ENCODE measurements at places on chromosomes 7 and 10.

- DNase-seq: no peak
Observed at GRCh38 chr10:48667960-48668590, 16.6 kb upstream of the WDFY4 start.

DNA sequence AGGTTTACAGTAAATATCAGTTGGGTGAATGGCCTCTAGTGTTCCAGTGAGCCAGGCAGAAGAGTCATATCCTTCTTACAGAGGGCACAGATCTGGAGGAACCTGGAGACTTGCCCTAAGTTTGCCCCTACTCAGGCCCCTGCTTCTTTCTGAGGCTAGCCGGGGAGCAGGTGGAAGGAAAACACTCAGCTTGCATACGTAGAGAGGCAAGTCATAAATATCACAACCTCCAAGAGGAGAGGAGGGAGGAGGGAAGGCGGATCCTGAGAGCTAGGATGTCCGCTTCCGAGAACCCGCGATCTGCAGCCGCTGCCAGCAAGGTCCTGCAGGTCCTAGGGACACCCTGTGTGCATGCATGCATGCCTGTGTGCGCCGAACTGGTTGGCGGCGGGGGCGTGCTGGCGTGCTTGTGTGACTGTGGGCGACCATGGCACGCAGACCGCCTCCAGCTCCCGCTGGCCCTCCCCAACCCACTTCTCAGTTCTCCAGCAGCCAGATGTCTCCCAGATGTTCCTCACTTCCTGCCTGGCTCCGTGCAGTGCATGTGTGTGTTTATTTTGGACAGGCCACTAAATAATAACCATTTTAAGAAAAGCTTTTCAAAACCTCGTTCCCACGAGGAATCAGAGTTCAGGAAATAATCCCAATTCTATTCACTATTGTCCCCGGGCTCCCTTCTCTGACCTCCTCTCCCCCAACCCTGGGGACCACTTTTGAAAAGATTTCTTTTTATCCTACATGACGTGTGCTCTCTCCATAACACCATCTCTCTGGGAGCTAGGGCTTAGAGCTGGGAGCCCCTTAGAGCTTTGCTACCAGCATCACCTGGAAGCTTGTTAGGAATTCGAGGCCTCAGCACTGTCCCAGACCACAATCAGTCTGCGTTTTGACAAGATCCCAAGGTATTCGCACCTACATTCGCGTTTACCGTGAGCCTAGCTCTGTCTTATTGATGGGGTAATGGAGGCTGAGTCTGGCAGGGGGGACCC, 32.4 kb downstream of the UNC5B start:
- no peak for DNase-seq

DNA sequence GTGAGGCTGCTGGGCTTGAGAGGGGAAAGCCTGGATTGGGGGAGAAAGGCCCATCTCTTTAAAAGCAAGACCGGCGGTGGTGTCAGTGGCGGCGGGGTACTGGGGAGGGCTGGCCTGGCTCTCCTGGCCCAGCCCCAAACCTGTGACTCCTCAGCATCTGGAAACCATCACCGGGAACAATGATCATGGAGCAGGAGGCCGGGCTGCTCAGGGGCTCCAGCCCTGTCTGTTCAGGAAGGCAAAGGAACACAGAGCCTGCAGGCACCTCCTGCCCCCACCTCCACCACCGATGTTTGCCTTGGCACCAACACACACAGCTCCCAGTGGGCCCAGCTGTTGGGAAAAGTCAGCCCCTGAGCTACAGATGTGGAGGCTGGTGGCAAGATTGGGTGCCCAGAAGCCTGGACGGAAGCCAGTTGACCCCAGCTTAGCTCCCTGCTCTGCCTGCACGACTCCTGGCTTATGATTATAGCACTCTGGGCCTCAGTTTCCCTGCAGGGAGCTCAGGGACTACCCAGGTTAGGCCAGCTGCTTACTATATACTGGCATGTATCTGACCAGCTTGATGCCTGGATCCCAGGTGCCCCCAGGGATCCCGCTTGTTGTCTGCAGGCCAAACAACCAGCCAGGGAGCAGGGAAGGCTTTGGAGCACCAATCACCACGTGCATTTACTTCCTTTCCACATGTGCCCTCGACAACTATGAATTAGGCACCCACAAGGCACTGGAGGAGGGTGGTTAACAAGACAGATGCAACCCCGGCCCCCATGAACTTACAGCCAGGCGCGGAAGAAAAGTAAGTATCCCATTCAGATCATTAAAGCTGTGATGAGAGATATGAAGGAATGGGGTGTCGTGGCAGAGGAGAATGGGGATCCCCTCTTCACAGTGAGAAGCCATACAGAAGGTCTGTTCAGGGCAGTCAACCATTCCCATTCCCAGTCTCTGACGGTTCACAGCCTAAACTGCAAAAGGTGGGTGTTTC, 37.3 kb downstream of the ZCCHC24 start:
- no peak for DNase-seq

DNA sequence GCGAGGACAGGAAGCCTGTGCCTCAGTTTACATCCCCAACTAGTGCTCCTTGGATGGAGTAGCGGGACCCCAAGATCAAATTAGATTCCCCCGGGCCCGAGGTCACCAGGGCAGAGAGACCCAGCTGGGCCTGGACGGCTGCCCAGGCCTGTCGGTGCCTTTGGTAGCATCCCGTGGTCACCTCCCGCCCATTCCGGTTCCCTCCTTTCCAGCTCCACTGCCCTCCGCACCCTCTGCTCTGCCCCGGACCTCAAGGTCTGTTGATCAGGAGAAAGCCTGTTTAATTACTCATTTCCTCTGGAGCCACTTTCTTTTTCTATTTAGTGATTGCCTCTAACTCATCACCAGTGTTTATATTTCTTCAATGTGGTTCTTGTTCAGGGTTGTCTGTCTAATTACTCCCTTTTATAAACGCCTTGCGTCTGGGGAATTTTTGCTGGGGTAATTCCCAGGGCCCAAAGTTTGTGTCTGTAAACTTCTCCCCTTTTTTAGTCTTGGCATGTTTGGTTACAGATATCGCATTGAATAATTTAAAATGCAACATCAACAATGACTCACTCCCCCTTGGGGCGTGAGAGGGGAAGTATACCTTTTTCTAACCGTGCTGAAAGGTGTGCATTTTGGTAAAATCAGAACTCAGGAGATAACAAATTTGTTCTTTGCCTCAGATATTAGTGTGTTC, 1.9 kb downstream of the FOXK1 start:
- peak; percentile 82 for DNase-seq

DNA sequence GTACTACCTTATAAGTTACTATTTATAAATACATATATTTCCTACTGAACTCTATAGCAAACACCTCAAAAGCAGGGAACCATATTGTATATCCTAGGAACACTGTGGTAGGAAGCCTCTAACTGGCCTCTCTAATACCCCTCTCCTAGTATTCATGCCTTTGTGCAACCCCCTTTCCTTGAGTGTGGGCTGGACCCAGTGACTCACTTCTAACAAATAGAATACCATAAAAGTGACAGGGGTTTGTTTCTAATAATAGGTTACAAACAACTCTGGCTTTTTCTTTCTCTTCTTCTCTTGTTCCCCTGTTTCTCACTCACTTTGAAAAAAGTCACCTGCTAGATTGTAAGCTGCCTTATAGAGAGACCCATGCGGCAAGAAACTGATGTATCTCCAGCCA, 51.6 kb upstream of the MACC1 start:
- DNase-seq: no peak

- DNase-seq: no peak
Observed at GRCh38 chr10:86876748-86877147, 80.7 kb downstream of the MMRN2 start.

GRCh38 chr7:106978425-106979420, 65.8 kb upstream of the PRKAR2B start:
- no peak for DNase-seq

GRCh38 chr10:100713859-100714565, 31.4 kb upstream of the PAX2 start:
- DNase-seq: no peak

DNA sequence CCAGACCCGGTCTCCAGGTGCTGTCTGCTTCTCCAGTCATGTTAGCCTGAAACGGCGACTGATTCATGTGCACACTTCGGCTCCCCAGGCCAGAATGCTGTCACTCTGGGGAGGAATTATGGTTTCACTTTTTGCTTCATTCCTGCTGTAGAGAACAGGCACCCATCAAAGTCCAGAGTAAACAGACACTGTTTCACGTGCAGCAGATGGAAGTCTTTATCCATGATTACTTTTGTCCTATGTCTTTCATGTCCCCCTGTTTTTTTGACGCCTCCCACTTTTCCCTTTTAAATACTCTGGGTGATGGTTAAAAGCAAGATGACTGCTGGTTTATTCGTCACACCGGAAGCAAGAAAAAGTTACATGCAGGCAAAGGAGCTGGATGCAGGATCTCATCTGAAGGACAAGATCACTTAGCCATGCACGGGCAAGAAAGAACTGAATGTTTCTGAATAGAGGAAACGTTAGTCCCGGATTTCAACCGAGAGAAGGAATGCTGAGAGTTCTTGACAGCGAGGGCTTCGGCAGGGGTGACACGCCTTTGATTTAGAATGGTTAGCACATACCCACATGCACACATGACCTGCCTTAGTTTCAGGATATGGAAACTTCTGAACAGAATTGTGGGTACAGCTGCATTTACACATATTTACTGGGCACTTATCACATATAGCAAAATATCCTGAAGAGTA, 250.0 kb upstream of the KLF6 start:
- DNase-seq: peak; percentile 43

- no peak for DNase-seq
Observed at GRCh38 chr10:77267703-77268675, 369.6 kb downstream of the KCNMA1 start.
